Uterus (tissue), 4 donors: ENCODE measurements at places on chromosomes 2 and 18. TPM values are rescaled to one million over a fixed set of nuclear protein-coding genes. Genes with fewer than 3 reads are reported as not detected.

GRCh38 chr2:118221536-118222272, 133.4 kb downstream of the INSIG2 start:
- H3K4me3 ChIP-seq: no peak overlapping the region
- H3K27me3 ChIP-seq: peaks cover 11% of the 10 kb centered on the region
- H3K4me1 ChIP-seq: no peaks in the 10 kb centered on the region
- H3K27ac ChIP-seq: no peak overlapping the region
- peak; percentile 17 for DNase-seq

DNA sequence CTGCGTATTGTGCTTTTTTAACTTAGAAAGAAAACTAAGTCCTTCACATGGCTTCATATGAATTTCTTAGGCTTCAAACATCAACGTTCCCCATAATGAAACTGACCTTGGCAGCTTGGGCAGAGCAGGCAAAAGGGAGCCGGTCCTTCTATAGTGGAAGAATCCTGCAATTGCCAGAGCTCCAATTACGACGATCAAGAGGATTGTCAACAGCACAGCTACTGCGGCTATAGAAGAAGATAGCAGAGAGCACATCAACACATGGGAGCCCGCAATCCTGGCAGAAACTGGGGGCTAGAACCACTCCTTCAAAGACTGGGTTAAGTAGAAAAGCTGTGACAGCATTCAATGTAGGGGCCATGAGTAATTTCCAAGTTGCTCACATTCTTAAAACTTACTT, 69.8 kb downstream of the DHRS9 start:
- no peaks in the 10 kb centered on the region for H3K36me3 ChIP-seq
- no peak for DNase-seq
- no peak overlapping the region for H3K4me3 ChIP-seq
- H3K4me1 ChIP-seq: no peaks in the 10 kb centered on the region
- H3K27ac ChIP-seq: no peak overlapping the region

- H3K4me1 ChIP-seq: no peaks in the 10 kb centered on the region
- H3K4me3 ChIP-seq: no peak overlapping the region
- no peaks in the 10 kb centered on the region for H3K36me3 ChIP-seq
Observed at GRCh38 chr18:68409576-68409975, 305.3 kb downstream of the TMX3 start.

DNA sequence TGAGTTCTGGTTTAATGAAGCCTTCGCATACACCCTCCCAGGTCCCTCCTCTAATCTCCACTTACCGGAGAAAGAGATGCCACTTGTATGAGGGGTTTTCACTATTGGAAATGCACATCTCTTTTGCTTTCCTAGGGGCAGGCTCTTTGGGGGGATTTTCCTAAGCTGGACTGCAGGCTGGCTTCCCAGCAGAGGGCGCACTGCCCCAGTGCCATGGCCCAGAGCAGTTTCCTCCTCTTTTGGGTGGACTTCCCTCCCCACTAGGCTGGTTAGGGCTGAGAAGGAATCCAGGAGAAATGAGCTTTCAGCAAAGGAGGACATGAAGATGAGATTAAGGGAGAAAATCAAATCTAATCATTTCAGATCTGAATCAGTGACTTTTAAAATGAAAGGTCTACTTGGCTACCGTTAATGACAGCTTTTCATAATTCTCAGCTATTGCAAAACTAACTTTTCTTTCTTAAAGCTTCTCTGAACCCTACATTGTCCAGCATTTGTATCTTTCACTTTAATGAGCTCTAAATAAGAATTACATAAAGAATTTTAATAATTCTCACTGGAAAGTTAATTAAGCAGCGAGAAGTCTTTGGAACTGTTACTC, 784.1 kb upstream of the FANCL start:
- no peaks in the 10 kb centered on the region for H3K27me3 ChIP-seq
- no peak for DNase-seq
- H3K4me3 ChIP-seq: no peak overlapping the region

- no peaks in the 10 kb centered on the region for H3K4me1 ChIP-seq
- no peaks in the 10 kb centered on the region for H3K36me3 ChIP-seq
- H3K27ac ChIP-seq: peak overlapping the region; percentile 99
- no peak for DNase-seq
- H3K27me3 ChIP-seq: no peaks in the 10 kb centered on the region
- peak overlapping the region; percentile 77 for H3K4me3 ChIP-seq
Observed at GRCh38 chr2:206086716-206087350, 859 bp upstream of the INO80D start.

The MTCL1 gene
- total RNA-seq: 8.8 TPM

DNA sequence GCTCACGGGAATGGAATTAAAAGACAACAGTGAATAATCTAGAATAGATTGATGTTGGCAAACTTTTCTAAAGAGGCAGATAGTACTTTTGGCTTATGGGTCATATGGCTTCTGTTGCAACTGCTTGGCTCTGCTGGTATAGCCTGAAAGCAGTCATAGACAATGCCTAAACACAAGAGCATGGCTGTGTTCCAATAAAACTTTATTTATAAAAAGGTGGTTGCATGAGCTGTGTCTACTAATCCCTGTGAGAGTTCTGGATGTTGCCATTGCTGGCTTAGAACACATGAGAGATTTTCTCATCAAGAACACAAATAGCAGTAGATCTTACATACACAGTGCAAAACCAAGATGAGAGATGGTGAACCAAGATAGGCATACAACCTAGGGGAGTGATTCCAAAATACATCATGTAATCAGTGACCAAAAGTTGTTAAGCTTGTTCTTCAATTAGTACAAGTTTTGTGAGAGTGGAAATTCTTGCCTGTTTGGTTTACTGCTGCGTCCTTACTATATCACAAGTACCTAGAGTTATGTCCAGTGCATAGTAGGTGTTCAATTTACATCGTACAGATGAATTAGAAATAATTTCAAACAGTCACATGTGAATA, 380.0 kb downstream of the METTL4 start:
- H3K36me3 ChIP-seq: no peaks in the 10 kb centered on the region
- DNase-seq: no peak
- no peak overlapping the region for H3K4me3 ChIP-seq
- H3K4me1 ChIP-seq: no peaks in the 10 kb centered on the region
- no peak overlapping the region for H3K27ac ChIP-seq
- no peaks in the 10 kb centered on the region for H3K27me3 ChIP-seq

- H3K4me3 ChIP-seq: peak overlapping the region; percentile 98
- no peaks in the 10 kb centered on the region for H3K36me3 ChIP-seq
- H3K27me3 ChIP-seq: no peaks in the 10 kb centered on the region
- H3K27ac ChIP-seq: peak overlapping the region; percentile 100
Observed at GRCh38 chr18:21741562-21742314, 1.1 kb downstream of the MIB1 start.

DNA sequence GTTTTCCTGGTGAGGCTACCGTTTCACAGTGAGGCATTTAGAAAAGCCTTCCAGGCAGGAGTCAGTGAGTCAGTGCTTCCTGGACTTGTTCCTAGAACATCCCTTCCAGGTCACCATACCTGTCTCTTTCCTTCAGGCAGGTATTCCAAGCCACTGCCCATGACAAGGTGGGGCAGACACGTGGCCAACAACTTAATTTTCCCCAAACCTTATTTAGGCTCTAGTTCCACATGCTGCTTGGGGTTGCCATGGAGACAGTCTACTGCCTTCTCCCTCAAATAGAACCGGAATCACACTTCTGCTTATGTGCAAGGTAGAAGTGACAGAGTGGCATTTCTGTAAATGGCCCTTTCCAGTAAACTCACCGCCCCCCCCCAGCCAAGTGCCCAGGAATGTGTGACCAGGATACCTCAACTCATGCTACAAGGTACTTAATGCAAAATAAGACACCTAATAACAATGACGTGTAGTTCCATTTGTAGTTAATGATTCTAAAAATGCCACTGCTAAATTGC, 258.3 kb downstream of the PRKCE start:
- H3K36me3 ChIP-seq: no peaks in the 10 kb centered on the region
- no peaks in the 10 kb centered on the region for H3K27me3 ChIP-seq
- DNase-seq: no peak
- no peak overlapping the region for H3K27ac ChIP-seq

- H3K27ac ChIP-seq: peak overlapping the region; percentile 49
- peaks cover 18% of the 10 kb centered on the region for H3K4me1 ChIP-seq
- no peak for DNase-seq
- H3K36me3 ChIP-seq: no peaks in the 10 kb centered on the region
- H3K4me3 ChIP-seq: no peak overlapping the region
Observed at GRCh38 chr2:96822786-96823185, 6.7 kb downstream of the CNNM3 start.

DNA sequence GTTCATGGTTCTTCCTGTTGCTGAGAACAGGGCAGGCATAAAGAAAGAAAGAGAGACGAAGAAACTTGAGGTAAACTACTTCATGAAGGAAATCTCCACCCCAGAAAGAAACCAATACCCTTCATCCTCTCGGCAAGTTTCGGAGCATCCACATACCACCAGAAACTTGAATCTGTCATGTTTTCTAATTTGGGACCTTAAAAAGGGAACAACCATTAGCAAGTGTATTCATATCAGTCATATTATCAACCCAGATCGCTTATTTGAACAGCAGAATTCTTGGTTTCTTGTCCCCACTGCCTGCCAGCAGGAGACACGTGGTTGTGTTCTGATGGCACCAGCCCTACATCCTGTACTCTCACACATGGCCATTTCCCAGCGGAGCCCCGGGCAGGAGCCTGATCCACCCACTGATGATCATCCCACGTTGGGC, 53.2 kb upstream of the FZD7 start:
- no peaks in the 10 kb centered on the region for H3K36me3 ChIP-seq
- DNase-seq: no peak
- no peaks in the 10 kb centered on the region for H3K4me1 ChIP-seq
- no peaks in the 10 kb centered on the region for H3K27me3 ChIP-seq

DNA sequence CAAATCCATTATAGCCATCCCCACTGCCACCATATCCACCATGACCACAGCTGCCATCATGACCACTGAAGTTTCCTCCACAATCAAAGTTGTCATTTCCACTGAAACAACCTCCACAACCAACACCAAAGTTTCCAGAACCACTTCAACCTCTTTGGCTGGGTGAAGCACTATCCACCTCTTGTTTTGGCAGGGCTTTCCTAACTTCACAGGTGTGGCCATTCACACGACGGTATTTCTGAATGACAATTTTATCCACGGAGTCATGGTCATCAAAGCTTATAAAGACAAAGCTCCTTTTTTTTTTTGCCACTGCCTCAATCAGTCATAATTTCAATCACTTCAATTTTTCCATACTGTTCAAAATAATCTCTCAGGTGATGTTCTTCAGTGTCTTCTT, 89.8 kb upstream of the UGP2 start:
- no peak overlapping the region for H3K27ac ChIP-seq
- no peaks in the 10 kb centered on the region for H3K27me3 ChIP-seq
- DNase-seq: no peak
- peaks cover 5% of the 10 kb centered on the region for H3K4me1 ChIP-seq

The EML4 gene
- total RNA-seq: 40.7 TPM

The APOB gene
- total RNA-seq: not detected

DNA sequence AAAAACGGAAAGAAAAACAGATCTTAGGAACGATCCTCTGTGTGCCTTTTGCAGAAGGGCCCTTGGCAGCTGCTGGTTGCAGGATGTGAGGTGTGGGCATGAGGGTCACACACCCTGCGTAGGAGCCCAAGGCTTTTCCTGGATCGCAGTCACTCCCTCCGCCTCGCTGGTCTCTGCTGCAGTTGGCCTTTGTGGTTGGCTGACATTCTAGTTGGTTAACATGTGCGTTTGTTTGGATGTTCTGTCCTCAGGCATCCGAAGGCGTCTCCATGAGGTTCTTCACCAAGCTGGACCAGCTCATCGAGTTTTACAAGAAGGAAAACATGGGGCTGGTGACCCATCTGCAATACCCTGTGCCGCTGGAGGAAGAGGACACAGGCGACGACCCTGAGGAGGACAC, 61.7 kb downstream of the INPP5D start:
- no peak overlapping the region for H3K4me3 ChIP-seq
- no peaks in the 10 kb centered on the region for H3K27me3 ChIP-seq
- H3K4me1 ChIP-seq: no peaks in the 10 kb centered on the region
- no peaks in the 10 kb centered on the region for H3K36me3 ChIP-seq

DNA sequence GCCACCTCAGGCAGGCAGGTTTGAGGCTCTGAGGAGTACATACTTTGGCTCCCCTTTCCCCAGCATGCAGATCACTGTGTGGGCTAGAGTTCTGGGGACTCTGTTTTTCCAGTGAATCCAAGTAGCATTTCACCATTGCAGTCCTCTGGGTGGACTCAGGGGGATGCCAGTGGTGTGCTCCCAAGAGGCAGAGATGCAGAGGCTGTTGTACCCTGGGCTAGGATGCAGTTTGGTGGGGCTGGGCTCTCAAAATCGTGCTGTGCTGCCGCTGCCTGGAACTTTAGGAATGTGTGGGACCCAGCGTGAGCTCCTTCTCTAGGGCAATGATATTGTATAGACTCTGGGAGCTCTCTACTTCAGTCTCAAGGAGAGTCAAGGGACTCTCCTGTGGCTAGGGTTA, 104.9 kb downstream of the MYO3B start:
- DNase-seq: no peak
- H3K4me3 ChIP-seq: no peak overlapping the region
- H3K27me3 ChIP-seq: no peaks in the 10 kb centered on the region
- no peaks in the 10 kb centered on the region for H3K4me1 ChIP-seq
- H3K27ac ChIP-seq: no peak overlapping the region

DNA sequence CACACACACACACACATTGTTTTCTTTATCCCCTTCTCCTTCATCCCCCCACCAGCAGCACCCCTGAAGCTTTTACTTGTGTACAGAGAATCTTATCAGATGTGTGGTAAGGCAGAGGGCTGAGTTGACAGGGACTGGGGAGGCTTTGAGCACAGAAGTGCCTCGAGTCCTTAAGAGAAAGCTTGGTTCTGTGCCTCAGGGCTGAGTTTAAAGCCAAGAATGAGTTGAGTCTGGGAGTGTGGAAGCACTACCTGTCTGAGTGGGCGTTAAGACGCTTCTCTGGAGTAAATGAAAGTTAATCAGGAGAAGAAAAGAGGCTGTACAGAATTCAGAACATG, 2.7 kb downstream of the ID2 start:
- no peaks in the 10 kb centered on the region for H3K4me1 ChIP-seq
- peak overlapping the region; percentile 84 for H3K27ac ChIP-seq
- DNase-seq: peak; percentile 26
- H3K27me3 ChIP-seq: no peaks in the 10 kb centered on the region
- H3K4me3 ChIP-seq: peak overlapping the region; percentile 72

DNA sequence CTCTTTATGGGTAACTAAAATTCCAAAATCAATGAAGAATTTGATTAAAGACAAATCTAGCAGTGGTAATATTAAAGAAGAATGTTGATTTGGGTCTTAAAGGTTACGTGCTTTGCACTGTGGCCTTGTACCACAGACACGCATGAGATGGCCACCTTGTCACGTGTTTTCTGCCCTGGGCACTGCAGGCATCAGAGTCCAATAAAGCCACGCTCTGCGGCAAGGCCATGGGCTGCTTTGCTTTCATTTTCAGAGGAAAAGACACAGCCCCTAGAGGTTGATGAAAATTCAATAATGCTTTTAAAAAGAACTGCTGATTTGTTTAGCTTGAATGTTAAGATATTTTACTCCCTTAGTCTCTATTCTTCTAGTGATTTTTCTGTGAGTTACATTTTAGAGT, 30.4 kb downstream of the AOX1 start:
- H3K4me3 ChIP-seq: no peak overlapping the region
- H3K27ac ChIP-seq: no peak overlapping the region
- no peak for DNase-seq
